ENCODE measurements at places on chromosomes 7 and 10.

DNA sequence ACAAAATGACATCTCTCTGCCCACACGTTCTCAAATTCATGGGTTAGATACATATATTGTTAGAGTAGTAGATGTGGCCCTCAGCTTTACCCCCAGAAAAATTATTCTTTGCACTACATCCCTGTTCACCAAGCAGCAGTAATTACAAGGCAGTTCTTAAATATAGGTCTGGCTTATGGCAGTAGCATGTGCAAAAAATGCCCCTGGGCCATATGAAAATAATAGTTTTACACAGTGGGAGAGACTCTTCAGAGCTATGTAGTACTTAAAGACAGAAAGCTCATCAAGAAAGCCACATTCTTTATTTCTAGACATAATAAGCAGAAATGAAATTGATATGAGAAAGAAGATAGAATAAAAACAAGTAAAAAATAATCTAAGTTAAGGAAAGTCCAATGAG lies 196.3 kb upstream of the FOXP2 start:
- DNase-seq = no peak

- no peak for DNase-seq
Measured at GRCh38 chr10:101967119-101967518, 88.9 kb downstream of the ARMH3 start.

GRCh38 chr7:149860821-149861727 lies 12.7 kb upstream of the ATP6V0E2 start:
- DNase-seq = no peak

GRCh38 chr10:51273574-51273973 lies 199.3 kb downstream of the PRKG1 start:
- DNase-seq = no peak

- no peak for DNase-seq
Measured at GRCh38 chr7:1965579-1966294, 267.0 kb downstream of the MAD1L1 start.

- no peak for DNase-seq
Measured at GRCh38 chr10:6408799-6409198, 171.3 kb downstream of the PRKCQ start.

DNA sequence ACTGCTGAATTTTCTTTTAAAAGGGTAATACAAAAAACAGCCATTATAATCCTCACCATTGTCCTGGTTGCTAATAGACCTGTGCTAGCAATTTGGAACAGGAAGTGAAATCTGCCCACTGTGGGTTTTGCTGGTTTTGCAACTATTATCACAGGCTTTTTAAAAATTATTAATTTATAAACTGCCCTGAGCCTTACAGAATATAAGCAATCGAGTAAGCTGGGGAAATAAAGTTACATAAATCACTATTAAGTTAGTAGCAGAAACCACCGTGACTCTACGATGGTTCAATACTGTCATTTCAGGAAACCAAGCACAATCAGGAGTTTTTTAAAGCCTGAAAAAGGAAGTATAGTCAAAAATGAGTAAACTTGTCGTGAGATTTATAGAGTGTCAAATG lies 62.3 kb downstream of the TMEM26 start:
- no peak for DNase-seq

DNA sequence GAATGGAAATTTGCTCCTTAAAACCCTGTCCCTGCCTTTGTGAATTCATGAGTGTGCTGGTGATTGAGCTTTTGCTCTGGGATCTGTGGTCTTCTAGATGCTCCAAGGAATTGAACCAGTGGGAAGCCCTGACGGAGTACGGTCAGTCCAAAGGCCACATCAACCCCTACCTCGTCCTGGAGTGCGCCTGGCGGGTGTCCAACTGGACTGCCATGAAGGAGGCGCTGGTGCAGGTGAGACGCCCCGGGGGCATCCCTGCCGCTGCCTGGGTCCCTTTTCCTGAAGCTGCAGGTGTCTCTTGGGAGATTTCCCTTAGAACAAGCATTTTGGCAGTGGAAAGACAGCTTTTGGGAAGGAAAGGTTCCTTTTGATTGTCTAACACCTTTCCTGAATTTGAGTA lies 100.3 kb downstream of the TRRAP start:
- DNase-seq = no peak

- no peak for DNase-seq
Measured at GRCh38 chr7:28029051-28029450, 151.5 kb downstream of the JAZF1 start.
